ENCODE measurements at places on chromosomes 7 and 10. TPM values are rescaled to one million over a fixed set of nuclear protein-coding genes. Genes with fewer than 3 reads are reported as not detected.

The NRG3 gene
- total RNA-seq: not detected

The NUPR2 gene
- 0.60 TPM for total RNA-seq

The GRM3 gene
- not detected for total RNA-seq

The ADRB1 gene
- not detected for total RNA-seq

The IQUB gene
- 0.34 TPM for total RNA-seq

The EPHB4 gene
- total RNA-seq: 3.7 TPM

The SEMA3D gene
- total RNA-seq: not detected

The NPFFR1 gene
- not detected for total RNA-seq

The PTPRE gene
- total RNA-seq: 55.5 TPM

The ALOX5 gene
- total RNA-seq: 1.7 TPM

The PDZD7 gene
- 1.3 TPM for total RNA-seq

The TFR2 gene
- total RNA-seq: 13.1 TPM

The BTAF1 gene
- 74.2 TPM for total RNA-seq

The LIPJ gene
- not detected for total RNA-seq

The AMPH gene
- total RNA-seq: not detected

The AOAH gene
- total RNA-seq: 5.2 TPM

The TRIM50 gene
- not detected for total RNA-seq

The FEZF1 gene
- not detected for total RNA-seq

The WASHC2A gene
- 30.8 TPM for total RNA-seq

The NOS3 gene
- 12.7 TPM for total RNA-seq
